ENCODE measurements at places on chromosomes 11 and 22.

GRCh38 chr11:16905375-16905774 lies 108.8 kb downstream of the PLEKHA7 start:
- no peak for DNase-seq

DNA sequence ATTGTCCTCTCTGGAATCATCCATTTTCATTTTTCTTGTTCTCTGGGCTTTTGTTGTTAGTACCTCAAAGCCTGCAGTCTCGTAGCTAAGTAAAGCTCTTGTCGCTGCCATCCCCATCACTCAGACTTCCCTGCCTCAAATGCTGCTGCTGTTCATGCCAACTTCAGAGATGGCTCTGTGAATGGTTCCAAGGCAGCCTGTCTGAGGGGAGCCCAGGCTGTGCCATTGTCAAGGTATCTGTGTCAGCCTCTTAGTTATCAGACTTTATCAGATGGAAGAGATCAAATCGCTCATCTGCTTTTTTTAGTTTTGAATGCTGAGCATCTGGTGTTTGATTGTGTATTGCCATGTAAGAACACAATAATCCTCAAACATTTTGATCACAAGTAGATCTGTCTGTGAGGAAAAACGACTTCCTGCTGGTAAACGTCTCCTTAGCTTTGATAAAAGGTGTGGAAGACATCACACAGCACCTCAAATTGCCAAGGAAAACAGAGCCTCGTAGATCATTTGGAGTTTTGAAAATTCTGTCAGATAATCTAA lies 304.2 kb upstream of the ZC3H12C start:
- no peak for DNase-seq

GRCh38 chr22:45905924-45906865 lies 70.8 kb downstream of the WNT7B start:
- DNase-seq: no peak

DNA sequence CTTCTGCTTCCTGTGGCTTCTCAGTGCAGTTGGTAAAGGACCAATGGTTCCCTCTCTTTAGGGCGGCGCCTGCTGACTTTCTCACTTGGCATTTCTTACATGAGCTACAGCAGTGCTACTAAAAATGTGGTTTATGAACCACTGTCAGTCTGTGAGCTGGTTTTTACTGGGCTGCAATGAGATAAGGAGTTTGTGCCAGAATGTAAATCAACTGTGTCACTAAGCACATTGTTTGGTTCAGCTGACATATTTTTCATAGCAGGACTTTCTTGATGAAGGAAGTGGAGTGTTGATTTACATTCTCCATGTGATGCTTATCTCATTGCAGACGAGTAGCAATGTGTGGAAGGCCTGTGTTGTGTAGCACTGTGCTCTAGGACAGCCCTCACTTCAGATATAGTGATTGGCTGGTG lies 463.3 kb downstream of the SOX6 start:
- no peak for DNase-seq

DNA sequence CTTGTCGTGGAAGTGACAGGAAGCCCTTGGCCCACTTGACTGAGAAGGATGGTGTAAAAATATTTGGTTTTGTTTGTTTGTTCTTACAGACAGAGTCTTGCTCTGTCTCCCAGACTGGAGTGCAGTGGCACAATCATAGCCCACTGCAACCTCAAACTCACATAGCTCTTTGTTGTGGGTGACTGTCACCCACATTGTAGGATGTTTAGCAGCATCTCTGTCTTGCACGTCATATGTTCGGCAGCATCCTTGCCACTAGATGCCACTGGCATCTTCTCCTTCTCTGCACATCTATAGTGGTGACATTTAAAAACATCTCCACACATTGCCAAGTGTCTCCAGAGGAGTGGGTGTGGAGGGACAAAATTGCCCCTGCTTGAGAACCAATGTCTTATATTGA lies 56.8 kb downstream of the PRR5L start:
- DNase-seq: no peak

DNA sequence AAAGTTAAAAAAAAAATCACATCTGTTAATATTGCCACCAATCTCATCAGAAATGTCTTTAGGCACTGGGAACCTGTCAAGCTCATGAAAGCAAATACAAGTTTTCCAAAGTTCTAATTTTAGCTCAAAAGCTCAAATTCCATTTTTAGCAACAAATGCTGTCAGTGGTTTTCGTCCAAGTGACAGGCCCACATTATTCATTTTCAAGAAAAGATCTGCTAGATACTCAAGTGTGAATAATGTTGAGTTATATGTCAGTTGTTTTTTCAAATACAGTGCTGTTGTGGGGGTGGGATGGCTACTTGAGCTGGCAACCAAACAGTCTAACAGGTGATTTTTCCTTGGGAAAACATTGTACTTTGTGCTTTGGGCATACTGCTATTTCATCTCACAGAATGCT lies 1072.6 kb downstream of the OPCML start:
- no peak for DNase-seq

DNA sequence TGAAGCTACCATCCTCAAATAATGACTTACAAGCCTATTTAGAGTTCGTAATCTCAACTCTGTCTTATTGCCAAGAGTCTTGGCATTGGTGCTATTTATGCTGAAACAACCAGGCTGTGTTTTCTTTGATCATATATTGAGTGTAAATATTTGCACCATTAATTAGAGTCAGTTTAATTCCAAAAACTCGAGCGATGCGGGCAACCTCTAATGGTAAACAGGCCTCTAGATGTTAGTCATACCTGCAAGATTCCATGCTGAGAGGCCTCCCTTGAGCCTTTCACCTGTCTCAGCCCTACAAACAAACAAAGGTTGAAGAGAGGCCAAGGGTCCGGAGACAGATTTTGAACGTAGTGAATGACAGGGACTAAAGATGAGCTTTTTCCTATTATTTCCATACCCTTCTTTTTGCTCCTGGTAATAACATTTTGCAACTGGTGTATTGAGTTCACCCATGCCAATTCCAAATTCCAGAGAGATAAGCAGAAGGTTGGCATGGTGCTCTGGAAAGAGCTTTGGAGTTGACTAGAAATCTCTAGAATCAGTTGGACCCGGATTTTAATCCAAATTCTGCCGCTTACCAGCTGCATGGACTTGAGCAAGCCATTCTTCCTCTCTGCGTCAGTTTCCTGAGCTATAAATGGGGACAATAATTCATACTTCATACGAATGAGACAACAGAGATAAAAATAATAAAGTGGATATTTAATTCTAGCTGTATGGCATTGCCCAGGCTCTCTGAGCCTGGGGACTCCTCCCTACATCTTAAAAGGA lies 99.1 kb upstream of the ANO1 start:
- no peak for DNase-seq

- DNase-seq: no peak
Observed at GRCh38 chr22:37254209-37254866, 10.3 kb upstream of the RAC2 start.

GRCh38 chr11:4178813-4179662 lies 84.4 kb downstream of the RRM1 start:
- no peak for DNase-seq

- DNase-seq: no peak
Observed at GRCh38 chr11:7612661-7613393, 60.5 kb downstream of the CYB5R2 start.

- no peak for DNase-seq
Observed at GRCh38 chr11:27907091-27907490, 200.9 kb downstream of the KIF18A start.

GRCh38 chr11:17810746-17811145 lies 76.2 kb downstream of the KCNC1 start:
- no peak for DNase-seq

GRCh38 chr11:134246678-134247077 lies 6.5 kb downstream of the THYN1 start:
- DNase-seq: no peak

- DNase-seq: no peak
Observed at GRCh38 chr22:36922105-36922608, 8.7 kb downstream of the CSF2RB start.

GRCh38 chr11:3094223-3094824 lies 37.1 kb upstream of the CARS1 start:
- DNase-seq: no peak

DNA sequence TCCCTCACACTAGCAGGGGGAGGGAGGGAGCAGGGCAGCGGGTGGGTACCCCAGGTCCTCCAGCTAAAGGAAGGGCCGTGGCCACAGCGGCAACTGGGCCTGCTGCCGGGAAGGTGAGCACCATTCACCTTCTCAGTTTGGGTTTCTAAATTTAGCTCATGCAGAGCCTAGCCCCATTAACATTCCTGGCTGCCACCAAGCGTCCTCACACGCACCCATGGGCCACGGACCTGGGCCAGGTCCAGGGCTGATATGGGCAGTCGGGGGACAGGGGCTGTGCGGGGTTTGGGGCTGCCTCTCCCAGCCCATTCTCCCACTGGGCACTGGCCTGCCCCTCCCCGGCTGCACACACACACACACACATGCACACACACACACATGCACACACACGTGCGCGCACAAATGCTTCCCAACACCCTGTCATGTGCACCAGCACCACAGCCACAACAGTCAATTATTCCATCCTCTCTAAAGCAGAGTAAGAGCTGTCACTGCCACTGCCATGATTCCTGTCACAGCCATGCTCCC lies 28.7 kb downstream of the SYT7 start:
- DNase-seq: no peak

- no peak for DNase-seq
Observed at GRCh38 chr11:8773916-8774539, 91.4 kb downstream of the RPL27A start.

GRCh38 chr11:127451861-127452260 lies 451.3 kb upstream of the KIRREL3 start:
- no peak for DNase-seq

GRCh38 chr11:33479231-33479630 lies 221.4 kb downstream of the C11orf91 start:
- no peak for DNase-seq

DNA sequence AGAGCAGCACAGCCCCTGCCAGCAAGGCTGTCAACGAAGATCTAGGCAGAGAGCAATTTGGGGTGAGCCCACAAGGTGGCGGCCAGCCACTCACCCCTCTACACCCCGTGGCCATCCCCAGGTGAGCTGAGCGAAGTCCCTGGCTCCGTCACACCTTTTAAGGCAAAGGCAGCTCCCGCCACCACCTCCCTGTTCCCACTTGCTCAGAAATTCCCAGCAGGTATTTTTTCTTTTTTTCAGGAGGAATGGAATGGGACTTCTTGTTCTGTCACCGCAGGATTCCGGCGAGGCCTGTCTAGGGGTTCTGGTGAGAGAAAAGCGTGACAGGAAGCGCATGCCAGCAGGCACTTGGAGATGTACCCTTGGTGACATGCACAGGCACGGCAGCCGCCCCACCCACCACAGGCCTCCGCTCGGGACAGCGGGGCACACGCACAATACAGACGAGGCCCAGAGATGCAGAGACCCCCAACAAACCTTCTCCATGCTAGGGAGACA lies 10.0 kb downstream of the RPL3 start:
- DNase-seq: no peak

GRCh38 chr11:60872961-60873524 lies 5.7 kb downstream of the ZP1 start:
- DNase-seq: no peak

DNA sequence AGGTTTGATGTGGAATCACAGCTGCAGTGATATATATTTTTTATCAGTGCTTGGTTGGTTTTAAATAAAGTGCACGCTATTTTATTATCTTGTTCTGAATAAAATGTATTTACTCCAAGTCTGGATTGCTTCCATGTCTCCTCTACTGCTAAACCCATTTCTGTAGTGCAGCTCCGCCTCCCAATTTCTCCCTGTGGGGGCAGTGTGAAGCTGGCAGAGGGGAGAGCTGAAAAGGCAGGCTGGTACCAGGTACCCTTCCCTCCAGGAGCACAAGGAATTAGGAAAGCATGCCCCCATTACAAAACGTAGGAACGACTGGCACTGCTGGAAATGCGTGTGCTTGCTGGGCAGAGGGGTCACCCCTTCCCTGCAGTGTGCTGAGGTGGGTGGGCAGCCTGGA lies 934 bp upstream of the TMEM132A start:
- no peak for DNase-seq

- no peak for DNase-seq
Observed at GRCh38 chr22:39408807-39409206, 9.2 kb downstream of the TAB1 start.

DNA sequence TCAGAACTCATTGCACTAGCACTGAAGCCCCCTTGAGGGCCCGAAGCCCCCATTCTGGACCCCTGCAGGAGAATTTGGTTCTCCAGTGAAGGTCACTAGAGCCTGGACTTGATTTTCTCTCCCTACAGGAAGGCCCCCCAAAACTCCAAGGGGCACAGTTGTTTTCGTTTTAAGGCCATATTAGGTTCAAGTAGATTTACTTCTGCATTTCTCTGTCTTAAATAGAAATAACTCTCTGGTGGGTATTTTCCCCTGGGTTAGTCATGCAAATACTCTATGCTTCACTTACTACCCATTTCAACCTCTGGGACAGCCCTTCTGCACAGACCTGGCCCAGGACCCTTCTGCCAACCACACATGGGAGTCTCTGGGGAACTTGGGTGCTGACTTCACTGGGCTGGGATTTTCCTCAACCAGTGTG lies 41.6 kb downstream of the WEE1 start:
- no peak for DNase-seq

- DNase-seq: no peak
Observed at GRCh38 chr11:22554221-22554620, 71.4 kb downstream of the FANCF start.

- no peak for DNase-seq
Observed at GRCh38 chr11:113722221-113722620, 16.1 kb upstream of the TMPRSS5 start.

All from stimulated activated CD4-positive, alpha-beta T cell treated with anti-CD3 and anti-CD28 coated beads, TNF-alpha, amount 100 ng/mL, for 1 hour (primary cell).